ENCODE measurements at places on chromosomes 16 and 17.

GRCh38 chr17:7077911-7078546 lies 2.0 kb downstream of the CLEC10A start:
- DNase-seq = no peak

DNA sequence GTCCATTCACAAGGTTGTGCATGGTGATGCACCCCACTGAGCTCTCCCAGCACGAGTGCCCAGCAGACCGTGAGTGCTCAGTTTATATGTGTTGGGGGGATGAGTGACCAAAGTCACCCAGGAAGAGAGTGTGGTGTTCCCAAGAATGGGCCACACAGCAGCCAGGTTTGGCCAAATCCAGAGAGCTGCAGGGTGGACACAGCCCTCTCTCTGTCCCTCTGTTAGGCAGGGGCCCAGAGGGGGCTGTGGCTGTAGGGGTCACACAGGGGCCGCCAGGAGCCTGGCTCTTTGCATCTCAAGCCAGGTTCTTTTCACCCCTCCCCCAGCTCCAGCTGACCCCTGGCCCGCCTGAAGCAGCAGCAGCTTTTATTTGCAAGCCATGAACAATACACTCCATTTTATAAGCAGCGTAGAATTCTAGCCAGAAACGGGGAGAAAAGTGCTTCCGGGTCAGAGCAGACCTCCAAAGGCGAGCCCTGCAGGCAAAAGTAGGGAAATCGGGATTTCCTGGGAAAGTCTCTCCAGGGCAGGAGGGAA lies 13.3 kb downstream of the COTL1 start:
- DNase-seq = no peak

DNA sequence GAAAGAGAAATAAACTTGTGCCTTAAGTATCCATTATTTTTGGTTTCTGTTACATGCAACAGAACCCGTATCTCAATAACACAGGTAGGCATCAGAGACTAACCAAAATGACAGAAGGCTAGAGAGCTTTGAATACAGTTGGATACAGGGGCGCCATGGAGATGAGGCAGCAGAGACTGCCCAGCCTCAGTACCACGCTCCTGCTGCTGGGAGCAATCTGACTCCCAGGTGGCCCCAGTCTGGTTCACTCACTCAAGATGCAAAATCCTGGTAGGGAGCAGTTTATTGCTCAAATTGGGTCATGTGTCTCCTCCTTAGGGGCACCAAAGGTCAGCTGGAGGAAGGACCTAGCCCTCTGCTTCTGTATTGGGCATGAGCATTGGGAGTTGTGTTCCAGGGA lies 218.9 kb downstream of the USP22 start:
- DNase-seq = no peak

GRCh38 chr16:81483064-81483969 lies 38.7 kb downstream of the CMIP start:
- DNase-seq = no peak

- no peak for DNase-seq
These were observed 32.1 kb downstream of the TOM1L1 start for GRCh38 chr17:54932711-54933110.

- no peak for DNase-seq
These were observed 1.7 kb upstream of the CCNF start for GRCh38 chr16:2427526-2427925.

- peak; percentile 94 for DNase-seq
These were observed 15.0 kb upstream of the SCIMP start for GRCh38 chr17:5249615-5250014.

DNA sequence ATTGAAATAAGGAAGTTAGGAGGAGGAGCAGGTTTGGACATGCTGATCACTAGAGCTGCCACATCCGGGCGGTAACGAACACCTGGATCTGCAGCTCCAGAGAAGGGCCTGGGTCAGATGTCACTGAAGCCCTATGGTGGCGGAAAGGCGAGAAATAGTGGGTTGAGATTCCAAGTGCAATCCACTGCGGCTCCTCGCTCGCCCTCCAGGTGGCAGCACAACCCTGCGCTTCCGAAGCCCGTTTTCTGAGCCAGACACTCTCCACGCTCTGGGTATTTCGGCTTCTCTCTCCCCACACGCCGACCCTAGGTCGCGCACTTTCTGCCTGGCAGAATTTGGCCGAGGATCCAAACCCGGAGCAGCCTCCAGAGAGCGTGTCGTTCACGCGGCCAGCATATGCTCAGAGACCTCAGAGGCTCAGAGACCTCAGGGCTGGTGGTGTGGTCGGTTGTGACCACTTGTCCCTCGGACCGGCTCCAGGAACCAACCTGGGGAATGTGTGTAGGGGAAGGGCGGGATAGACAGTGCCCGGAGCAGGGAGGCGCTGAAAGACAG lies 922 bp upstream of the SLC2A4 start:
- DNase-seq = peak; percentile 93

GRCh38 chr16:85046931-85047866 lies 19.6 kb downstream of the KIAA0513 start:
- DNase-seq = no peak

GRCh38 chr16:8026450-8026849 lies 563.9 kb downstream of the TMEM114 start:
- no peak for DNase-seq

DNA sequence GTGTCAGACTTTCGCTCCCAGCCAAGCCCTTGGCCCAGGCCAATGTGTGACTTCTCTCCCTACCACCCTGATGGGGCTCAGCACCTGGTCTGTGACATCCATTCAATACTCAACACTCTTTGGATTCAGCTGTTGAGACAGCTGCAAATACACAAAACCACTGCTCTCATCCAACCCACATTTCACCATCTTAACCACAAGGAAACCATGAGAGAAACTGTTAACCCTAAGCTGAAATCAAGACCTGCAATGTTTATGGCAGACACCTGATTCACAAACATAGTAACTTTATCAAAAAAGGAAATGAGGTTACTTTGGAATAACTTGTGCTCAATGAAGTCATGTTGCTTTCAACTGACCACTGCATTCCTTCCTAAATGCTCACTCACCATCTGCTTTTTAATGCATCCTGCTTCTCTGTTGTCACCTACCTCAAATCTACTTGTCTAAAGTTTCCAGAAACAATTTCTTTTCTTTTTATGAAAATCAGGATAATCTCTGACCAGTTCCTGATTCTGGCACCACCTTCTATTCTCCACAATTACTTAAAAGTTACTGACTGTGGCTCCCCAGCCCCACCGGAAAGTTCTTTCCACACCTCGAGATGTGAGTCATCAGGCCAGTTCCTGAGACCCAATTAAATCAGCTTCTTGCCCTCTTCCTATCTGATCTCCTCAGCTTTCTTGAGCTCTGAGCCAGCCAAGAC lies 88.2 kb downstream of the NOG start:
- no peak for DNase-seq

DNA sequence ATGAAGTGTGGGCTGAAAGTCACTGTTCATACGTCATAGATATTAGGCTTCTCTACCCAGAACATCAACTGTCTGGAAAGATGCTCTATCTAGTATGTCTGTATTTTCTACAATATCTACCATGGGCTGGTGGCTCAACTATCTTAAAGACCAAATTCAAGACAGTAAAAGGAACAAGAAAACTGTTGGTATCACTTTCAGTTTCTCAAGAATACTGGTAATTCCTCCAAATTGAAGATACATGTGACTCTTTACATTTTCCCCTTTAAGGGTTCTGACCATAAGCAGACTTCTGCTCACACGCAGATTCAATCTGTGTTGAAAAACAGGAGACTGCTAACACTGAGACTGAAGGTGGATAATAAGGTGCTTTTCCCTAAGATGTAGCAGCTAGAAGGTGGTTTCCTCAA lies 24.2 kb downstream of the XPO6 start:
- no peak for DNase-seq

GRCh38 chr16:54212893-54213292 lies 73.7 kb downstream of the IRX3 start:
- DNase-seq = no peak
